ENCODE measurements at places on chromosomes 5 and 9. TPM values are rescaled to one million over a fixed set of nuclear protein-coding genes. Genes with fewer than 3 reads are reported as not detected.

GRCh38 chr9:134778841-134779411 is 101.7 kb upstream of the FCN2 start:
- DNase-seq, result no peak

GRCh38 chr5:150120062-150120441 is 33.7 kb upstream of the CSF1R start:
- no peak for DNase-seq

- no peak for DNase-seq
Observed at GRCh38 chr5:50559955-50560354, 106.5 kb upstream of the PARP8 start.

GRCh38 chr5:65907135-65907534 is 19.2 kb upstream of the ERBIN start:
- peak; percentile 58 for DNase-seq

DNA sequence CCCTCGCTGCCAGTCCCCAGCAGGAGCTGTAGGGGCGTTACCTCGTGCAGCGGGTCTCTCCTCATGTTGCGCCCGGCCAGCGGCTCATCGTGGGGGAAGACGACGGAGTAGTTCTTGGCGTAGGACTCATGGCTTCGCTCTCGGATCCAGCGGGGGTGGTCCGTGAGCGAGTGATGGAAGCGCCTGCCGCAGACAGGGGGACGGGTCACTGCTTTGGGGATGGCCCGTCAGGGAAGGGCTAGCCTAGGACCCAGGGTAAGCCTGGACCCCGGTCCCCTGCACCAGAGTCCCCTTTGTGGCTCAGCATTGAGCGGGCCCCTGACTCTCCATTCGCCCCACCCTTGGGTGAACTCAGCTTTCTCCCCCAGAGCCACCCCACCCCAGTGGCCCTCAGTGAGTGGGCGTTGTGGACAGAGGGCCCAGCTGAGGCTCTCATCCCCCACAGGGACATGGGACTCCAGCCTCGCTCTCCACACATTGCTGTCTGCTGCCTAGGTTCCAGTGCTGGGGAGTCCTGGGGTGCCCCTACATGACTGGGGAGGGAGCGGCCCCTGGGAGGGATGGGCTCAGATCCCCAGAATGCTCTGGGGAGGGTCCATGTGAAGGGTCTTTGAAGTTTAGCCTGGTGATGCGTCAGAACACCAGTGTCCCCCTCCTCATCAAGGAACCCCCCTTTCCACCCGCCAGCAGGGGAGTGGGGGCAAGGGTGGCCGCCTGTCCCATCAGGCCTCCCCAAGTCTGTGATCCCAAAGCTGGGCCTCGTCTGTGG is 29.7 kb downstream of the SARDH start:
- DNase-seq, result no peak

GRCh38 chr9:100052375-100052774 is 46.4 kb downstream of the ERP44 start:
- no peak for DNase-seq

Gene NKD2
- not detected for polyA plus RNA-seq

- DNase-seq, result no peak
Observed at GRCh38 chr5:44412286-44412685, 23.1 kb upstream of the FGF10 start.

DNA sequence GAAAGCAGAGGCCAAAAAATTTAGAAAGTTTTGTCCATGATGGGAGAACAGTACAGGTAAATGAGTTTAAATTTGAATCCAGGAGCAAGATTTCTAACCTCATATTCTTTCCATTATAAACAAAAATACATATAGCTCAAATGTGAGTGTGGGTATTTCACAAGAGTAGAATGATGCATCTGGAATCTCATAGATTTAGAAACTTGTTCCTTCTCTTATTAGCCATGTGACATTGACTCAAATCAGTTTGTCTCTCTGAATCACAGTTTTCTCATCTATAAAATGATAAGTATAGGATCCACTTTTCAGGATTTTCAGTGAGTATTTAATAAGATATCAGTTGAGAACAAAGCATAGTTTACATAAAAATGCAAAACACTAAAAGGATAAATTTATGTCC is 436.3 kb upstream of the PAPPA start:
- DNase-seq, result peak; percentile 64

- no peak for DNase-seq
Observed at GRCh38 chr5:150144246-150144801, 11.3 kb downstream of the PDGFRB start.

Gene ROR2
- polyA plus RNA-seq, result 1.3 TPM

GRCh38 chr5:39302472-39302871 is 61.8 kb downstream of the C9 start:
- no peak for DNase-seq

- DNase-seq, result no peak
Observed at GRCh38 chr5:113199122-113199905, 222.7 kb downstream of the DCP2 start.

- peak; percentile 68 for DNase-seq
Observed at GRCh38 chr9:114805670-114806525, at the start of gene TNFSF15. Gene TNFSF15, minus strand, starts transcription at chr9:114806039. Its CDS starts 27 bp downstream, at chr9:114806012.

GRCh38 chr5:136769900-136770684 is 404.7 kb upstream of the TRPC7 start:
- no peak for DNase-seq

DNA sequence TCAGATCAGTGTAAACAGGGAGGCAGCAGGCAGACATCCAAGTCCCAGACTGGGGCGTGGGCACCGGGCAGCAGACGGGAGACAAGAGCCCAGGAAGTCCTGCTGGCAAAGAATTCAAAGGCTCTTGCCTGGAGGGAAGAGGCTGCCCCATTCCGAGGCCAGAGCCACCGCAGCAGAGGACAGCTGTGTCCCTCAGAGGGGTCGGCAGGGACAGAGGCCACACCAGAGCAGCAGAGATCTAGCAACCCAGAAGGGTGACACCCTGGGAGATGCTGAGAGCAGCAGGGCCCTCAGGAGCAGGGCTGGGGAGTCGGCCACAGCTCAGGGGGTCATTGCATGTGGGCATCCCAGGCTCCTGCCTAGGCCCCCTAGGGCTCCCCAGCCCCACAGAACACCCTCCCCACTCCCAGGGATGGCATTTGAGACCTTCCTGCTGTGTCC is 29.1 kb downstream of the ADAMTS2 start:
- DNase-seq, result no peak

GRCh38 chr5:108481355-108481931 is 99.5 kb upstream of the FBXL17 start:
- no peak for DNase-seq

GRCh38 chr9:6271508-6272228 is 56.1 kb downstream of the IL33 start:
- DNase-seq, result no peak

- no peak for DNase-seq
Observed at GRCh38 chr5:160354666-160355065, 15.8 kb downstream of the C1QTNF2 start.

Measured in foreskin keratinocyte (primary cell).